GF-D8 (cell line): ENCODE measurements at places on chromosomes 12 and 14.

DNA sequence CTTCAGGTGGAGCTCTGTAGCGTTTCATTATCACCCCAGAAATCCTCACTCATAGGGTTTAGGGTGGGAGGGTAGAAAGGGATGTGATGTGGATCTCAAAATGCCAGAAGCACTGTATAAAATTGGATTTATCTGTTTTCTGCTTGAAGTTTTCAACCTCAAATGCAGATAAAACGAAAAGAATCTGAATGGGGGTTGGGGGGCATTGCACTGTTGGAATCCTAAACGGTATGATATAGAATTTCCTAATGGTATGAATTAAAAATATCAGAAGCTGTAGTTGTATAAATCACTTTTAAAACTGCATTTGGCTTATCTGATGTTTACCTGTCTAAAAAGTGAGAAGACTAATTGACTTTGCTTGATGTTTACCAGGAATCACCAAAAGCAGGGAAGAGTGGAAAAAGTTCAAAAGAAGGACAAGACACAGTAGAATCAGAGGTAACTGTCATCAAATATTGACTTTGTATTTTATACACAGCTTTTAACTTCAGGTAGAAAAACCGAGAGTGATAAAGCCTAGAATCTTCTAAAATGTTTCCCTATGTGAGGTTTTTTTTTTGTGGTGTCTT lies 1.1 kb downstream of the PPP2R5C start:
- DNase-seq, result no peak

DNA sequence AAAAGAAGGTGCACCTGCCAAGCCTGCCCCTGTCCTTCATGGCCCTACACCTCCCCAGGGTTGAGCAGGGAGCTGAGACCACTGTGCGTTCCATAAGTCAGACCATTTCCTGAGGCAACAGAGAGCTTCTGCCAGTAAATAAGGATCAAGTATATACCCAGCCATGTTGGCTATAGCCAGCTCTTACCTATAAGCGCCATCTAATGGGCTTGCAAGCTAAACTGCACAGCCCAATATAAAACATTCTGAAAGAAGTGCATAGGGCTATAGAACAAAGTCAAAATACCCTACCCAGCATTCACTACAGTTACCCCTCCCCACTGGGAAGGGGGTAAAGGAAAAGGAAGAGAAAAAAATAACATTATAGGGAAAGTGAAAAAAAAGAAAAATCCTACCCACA lies 59.3 kb upstream of the SCAF11 start:
- DNase-seq, result no peak

- no peak for DNase-seq
These were observed 108.5 kb downstream of the ANO6 start for GRCh38 chr12:45324391-45324790.

DNA sequence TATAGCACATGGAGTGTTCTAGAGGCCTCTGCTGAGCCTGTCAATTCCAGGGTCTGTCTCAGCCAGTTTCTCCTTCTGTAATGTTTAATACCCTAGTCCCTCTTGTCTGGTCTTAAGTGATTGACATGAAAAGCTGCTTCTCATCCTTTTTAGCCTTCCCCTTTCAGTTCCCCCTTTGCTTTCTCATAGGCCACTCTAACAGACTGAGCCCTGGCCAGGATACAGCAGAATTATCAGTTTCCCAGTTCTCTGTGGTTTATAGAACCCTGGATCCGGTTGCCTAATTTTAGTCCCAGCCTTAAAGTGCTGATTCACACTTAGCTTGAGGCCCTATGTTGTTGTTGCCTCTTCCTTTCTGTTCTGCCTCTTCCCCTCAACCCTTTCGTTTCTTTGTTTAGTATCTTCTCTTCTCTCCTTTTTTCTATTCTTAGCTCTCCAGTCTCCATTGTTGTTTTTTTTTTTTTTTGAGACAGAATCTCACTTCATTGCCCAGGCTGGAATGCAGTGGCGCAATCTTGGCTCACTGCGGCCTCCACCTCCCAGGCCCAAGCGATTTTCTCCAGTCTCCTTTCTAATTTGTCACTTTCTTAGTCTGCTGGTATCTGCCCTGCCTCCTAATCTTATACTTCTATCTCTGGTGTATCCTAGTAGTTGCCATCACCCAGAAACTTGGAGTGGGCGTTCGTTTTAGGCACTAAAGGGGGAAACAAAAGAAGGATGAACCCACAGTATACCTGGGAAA lies 2.9 kb upstream of the BIN2 start:
- peak; percentile 93 for DNase-seq

DNA sequence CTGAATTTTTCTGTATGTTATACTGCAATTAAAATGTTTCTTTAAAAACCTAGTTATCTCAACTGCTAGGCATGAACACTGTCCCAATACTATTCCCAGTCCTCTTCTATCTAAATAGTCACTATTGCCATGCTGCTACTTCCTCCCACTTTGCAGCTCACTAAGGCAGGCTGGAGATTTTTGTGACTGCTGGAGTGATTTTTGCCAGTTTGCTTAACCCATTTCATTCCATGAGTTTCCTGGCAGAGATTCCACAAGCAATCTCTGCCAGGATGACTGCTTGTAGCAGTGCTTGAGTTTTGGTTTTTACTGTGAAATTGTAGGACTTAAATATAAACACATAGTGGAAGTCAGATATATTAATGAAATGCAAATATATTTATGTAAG lies 80.8 kb downstream of the BHLHE41 start:
- DNase-seq, result no peak

DNA sequence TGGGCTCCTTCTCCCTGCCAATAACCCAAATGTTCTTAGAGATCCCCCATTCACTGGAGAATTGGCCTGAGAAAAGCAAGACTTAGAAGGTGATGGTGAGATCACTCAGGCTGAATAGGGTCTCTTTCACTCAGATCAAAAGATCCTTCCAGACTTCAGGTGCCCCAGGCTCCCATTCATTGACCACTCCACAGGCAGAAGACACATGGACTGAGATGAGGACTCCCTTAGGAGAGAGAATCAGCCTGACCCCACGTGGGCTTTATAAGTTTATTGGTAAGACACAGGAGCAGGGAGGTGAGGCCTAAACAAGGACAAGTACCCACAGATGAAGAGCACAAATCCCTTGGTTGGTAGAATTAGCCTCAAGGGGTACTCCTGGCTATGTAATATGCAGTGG lies 6.1 kb upstream of the KRT72 start:
- no peak for DNase-seq

DNA sequence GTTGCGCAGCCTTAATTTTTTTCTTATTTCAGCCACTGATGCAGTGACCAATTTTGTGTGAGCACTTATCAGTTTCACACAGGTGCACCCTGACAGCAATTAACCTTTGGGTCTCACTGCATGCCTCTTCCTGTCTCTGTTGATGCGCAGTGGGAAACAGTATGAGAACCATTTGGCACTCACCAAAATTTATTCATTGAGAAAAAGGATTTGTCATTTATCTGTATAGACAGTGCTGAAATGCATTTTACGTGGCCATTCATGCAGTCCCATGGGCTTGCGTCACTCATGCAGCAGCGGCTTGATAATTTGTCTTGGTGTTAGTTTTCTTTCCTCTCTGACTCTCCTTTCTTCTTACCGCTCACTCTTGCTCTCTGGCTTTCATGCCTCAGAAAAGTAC lies 157.5 kb downstream of the C12orf75 start:
- DNase-seq, result no peak

GRCh38 chr14:92516966-92517506 lies 3.5 kb downstream of the RIN3 start:
- no peak for DNase-seq

GRCh38 chr12:47121146-47121545 lies 41.4 kb upstream of the AMIGO2 start:
- DNase-seq, result no peak

DNA sequence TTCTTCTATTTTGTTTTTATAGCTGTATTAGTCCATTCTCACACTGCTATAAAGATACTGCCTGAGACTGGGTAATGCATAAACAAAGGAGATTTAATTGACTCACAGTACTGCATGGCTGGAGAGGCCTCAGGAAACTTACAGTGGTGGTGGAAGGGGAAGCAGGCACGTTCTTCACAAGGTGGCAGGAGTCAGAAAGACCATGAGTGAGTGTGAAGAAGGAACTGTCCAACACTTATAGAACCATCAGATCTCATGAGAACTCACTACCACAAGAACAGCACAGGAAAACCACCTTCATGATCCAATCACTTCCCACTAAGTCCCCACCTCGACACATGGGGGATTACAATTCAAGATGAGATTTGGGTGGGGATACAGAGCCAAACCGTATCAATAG lies 42.3 kb downstream of the ARMH4 start:
- DNase-seq, result no peak

GRCh38 chr14:104244221-104245011 lies 106.0 kb downstream of the KIF26A start:
- DNase-seq, result no peak

DNA sequence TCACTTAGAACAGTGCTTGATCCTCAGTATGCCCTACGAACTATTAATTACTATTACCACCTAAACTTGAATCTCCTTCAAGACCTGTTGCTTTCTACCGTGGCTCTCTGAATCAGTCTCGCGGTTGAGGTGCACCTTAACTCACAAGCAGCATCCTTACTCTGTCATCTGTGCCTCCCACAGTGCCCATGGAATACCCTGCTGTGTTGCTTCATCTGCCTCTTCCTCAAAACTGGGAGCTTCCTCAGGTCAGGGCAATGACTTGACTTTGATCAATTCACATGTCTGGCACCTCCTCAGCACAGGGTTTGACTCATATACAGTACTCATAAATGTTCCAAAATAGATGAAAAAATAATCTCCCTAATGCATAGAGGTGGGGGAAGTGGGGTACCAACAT lies 305.9 kb downstream of the NUAK1 start:
- no peak for DNase-seq

- DNase-seq, result no peak
These were observed 107.4 kb downstream of the NCOR2 start for GRCh38 chr12:124459852-124460645.

DNA sequence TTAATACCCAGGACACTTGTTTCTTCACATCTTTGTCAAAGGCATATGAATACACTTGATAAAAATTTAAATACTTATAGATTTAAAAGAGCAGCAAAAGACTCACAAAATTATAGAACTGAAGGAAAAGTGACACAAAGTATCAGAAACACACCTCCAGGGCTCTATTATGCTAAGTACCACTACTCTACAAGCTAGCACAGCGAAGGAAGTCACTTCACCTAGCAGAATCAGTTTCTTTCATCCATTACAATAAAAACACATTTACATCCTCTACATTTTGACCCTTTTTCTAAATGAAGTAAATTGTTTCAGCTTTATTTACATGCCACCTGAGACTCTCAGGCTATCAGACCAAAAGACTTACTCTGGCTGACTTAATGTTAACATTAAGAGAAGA lies 26.6 kb upstream of the PTPRB start:
- DNase-seq, result no peak

DNA sequence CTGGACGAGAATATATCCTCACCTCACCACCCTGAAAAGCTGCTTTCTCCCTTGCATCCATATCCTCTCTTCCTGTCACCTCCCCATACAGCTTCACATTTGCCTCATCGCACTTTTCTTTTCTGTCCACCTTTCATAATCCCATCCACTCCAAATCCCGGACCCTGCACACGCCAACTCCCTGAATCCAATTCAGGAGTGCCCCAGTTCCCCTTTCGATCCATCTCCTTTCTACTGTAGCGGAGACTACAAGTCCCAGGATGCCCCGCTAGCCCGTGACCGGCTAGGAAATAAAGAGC lies 2.5 kb downstream of the TMEM253 start:
- no peak for DNase-seq
